ENCODE measurements at places on chromosomes 13 and 19.

- peak; percentile 95 for DNase-seq
Measured at GRCh38 chr19:17539238-17540117, 16.0 kb upstream of the COLGALT1 start.

GRCh38 chr13:113406321-113407102, 42.6 kb upstream of the GRTP1 start:
- no peak for DNase-seq

GRCh38 chr19:17304386-17305215, 1.1 kb upstream of the MRPL34 start:
- DNase-seq, result no peak

- DNase-seq, result no peak
Measured at GRCh38 chr13:103100830-103101229, 34.6 kb upstream of the SLC10A2 start.

GRCh38 chr13:48838193-48838973, 137.3 kb upstream of the FNDC3A start:
- no peak for DNase-seq

- no peak for DNase-seq
Measured at GRCh38 chr19:48745208-48745995, 1.3 kb downstream of the IZUMO1 start.

Data from activated CD8-positive, alpha-beta memory T cell treated with anti-CD3 and anti-CD28 coated beads for 1 hour (primary cell).